Astrocyte of the spinal cord (primary cell): ENCODE measurements at places on chromosomes 7 and 10.
A peak's percentile ranks its signal among the peaks of the same experiment; 100 is the strongest.

DNA sequence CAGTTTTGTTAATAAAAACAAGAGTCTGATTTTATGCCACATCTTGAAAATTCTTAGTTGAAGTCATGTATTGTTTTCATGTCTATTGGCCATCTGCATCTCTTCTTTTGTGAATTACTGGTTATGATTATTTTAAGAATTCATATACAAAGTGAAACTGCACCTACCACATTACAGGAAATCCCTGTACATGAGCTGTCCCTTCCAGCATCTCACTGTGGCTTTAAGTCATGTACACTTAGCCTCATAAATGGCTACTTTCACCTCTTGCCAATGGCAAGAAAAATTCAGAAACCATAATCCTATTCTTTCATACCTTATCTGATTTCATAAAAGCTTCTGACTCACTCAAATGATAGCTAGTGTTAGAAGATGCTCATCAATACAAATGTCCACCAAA is 48.6 kb downstream of the CRTAC1 start:
- DNase-seq, result no peak

DNA sequence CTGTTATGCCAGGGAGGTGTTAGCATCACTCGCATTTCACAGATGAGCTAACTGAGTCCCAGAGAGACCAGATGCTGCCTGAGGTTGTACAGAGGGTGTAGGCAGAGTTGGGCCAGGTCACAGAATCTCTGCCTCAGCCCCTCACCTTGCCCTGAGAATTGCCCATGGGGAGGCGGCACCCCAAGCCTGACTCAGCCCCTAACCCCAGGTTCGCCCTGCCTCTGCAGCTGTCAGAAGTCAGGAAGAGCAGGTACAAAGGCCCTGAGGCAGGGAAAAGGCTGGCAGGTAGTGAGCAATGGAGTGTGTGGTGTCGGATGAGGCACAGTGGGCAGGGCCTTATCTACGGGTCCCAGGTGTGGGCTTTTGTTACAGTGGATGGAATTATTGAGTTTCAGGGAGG is 79.4 kb downstream of the MYL10 start:
- DNase-seq, result no peak

- DNase-seq, result no peak
Observed at GRCh38 chr10:73244866-73245477, 2.1 kb downstream of the DNAJC9 start.

- DNase-seq, result no peak
Observed at GRCh38 chr7:134128829-134129228, 1.7 kb downstream of the LRGUK start.

GRCh38 chr10:17768496-17768895 is 16.5 kb downstream of the TMEM236 start:
- no peak for DNase-seq

- no peak for DNase-seq
Observed at GRCh38 chr7:158664406-158664805, 40.2 kb downstream of the NCAPG2 start.

DNA sequence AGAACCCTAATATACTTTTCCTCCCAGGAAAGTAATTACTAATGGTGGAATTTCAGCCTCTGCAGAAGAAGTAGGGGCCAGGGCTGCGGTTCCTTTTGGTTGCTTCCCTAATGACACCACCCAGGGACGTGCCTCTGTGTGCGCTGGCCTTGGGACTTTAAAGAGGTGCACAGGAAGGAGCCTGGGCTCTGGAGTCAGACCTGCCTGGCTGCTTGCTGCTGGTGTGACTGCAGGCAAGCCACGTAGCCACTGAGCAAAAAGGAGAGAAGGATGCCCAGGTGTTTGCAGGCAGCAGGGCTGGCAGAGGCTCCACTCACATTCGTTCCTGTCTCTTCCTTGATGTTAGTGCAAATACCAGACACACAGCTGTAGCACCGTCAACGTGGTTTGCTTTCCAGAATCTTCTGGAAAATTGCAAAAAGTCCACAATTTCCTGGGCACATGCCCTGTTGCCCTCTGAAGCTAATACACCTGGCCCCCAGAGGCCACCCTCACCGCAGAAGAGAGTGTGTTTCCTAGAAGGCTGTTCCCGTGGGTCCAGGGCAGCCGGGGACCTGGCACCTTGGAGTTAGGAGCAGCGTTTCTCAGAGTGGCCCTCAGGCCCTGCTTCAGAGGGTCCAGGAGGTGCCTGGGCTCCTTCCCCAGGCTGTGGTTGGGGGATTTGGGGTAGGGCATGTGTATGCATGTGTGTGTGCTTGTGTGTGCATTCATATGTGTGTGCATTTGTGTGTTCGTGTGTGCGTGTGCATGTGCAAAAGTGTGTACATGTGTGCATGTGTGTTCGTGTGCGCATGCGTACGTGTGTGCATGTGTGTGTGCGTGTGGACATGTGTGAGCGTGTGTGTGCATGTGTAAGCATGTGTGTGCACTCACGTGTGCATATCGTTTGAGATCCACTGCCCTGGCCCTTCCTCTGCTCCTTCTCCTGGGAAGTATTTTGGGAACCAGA is 12.8 kb upstream of the PRKAG2 start:
- DNase-seq, result no peak

DNA sequence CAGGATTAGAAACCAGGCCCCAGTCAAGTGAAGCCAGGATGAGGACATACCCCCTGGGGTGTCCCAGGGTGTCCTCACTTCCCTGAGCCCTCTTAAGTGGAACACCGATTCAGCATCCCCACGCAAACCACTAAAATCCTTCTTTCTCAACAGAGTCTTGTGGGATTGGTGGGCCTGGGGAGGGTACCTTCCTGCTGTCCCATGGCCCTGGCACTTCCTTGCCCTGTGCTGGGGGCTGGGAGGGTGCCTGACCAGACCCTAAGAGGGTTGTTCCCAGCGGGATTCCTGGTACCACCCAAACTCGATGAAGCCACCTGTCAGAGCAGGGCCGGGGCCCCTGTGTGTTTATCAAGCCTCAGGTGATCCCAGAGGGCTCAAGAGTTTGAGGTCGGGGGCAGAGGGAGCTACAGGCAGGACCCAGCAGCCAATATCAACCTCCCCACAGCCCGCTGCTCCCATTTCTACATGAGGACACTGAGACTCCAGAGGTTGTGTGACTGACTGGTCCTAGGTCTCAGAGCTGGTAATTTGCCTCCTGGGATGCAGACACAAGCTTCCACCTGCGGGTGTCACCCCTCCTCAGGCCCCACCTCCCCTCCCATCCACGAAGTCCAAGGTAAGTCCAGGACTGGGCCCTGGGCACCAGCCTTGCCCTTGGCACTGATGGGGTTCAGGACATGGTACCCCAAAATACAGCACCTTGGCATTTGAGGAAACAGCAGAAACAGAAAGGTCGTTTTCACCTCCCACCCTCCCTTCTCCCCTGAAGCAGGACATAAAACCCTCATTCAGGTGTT is 31.4 kb downstream of the OAT start:
- DNase-seq, result no peak

DNA sequence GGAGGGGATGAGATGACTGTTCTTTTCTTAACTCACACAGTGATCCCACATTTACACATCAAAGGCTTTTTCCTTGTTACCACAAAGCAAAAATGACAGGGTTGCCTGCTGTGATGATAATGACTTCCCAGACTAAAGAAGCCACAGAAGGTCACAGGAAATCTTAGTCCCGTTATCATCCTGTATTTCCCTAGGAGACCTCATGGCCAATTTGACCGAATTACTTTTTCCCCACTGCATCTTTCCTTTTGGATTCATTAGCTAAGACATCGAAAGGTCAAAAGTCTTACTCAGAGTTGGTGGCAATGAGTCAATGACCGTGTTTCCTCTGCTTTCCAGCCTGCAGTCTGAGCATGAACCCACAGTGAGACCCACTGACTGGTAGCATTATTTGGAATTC is 130.1 kb upstream of the INHBA start:
- DNase-seq, result peak; percentile 55

- no peak for DNase-seq
Observed at GRCh38 chr7:47333959-47334358, 248.0 kb downstream of the TNS3 start.

DNA sequence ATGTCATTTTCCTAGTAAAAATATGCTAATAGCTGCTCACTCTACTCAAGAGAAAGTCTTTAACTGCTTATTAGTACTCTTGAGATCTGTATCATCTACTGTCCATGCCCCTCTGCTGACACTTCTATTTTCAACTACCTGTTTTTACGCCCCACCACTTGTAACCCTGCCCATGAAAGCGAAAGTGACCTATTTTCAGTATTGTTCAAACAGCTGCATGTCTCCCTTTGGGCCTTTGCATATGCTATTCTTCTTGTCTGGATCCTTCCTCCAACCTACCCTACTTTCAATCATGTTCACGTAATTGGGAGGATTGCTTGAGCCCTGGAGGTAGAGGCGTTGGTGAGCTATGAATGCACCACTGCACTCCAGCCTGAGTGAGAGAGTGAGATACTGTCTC is 1481.3 kb downstream of the GATA3 start:
- no peak for DNase-seq

GRCh38 chr10:51291961-51292360 is 217.7 kb downstream of the PRKG1 start:
- no peak for DNase-seq

DNA sequence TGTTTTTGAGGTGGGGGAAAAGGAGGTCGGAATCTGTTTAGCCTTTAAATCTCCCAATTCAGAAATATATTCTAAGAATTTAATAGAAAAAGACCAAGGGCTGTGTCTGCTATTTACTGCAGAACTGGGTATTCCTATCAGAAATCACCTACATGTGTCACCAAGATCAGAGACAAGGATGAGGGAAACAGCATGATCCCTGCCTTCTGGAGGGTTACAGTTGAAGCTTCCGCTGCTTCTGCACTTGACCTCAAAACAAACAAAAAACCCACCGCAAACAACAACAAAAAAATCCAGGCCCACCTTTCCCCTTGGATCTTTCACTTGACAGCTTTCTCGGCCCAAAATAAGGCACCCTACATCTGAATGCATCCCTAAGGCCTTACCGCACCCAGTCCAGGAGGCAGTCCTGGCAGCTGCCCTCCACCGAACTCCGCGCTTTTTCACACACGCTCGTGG is 750 bp upstream of the CDK14 start:
- peak; percentile 33 for DNase-seq

DNA sequence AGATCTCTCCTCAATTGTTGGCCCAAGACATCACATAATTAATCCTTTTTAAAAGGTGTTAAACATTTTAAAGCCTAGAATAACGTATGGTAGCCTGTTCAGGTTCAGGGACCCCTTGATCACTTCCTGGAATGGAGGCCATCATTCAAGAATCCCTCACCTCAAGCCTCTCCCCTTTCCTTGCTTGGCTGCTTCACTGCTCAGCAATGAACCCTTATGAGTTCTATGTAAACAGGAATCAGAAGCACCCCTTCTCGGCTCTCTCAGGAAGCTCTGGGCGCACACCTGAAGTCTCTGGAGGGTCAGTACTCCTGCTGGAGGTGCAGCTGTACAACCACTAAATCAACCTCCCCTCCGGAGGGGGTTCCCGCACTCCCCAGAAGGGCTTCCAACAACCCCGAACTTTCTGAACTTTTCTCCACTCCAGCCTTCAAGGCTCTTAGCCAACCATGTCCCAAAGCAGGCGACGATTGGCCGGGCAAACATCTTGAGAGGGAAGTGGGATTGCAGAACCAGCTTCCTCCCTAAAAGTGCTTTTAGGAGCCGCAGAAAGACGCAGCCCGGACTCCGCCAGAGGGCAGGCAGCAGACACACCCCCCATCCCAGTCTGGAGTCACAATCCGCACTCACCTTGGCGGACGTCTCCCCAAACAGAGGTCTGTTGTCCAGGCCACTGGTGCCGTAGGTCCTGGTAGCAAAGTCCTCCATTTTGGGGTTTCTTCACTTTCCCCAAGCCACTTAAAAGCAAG is 562 bp downstream of the TMEM243 start:
- DNase-seq, result peak; percentile 32

- DNase-seq, result no peak
Observed at GRCh38 chr10:59873896-59874295, 32.5 kb downstream of the CCDC6 start.

GRCh38 chr7:101104799-101105198 is 19.5 kb downstream of the TRIM56 start:
- no peak for DNase-seq

DNA sequence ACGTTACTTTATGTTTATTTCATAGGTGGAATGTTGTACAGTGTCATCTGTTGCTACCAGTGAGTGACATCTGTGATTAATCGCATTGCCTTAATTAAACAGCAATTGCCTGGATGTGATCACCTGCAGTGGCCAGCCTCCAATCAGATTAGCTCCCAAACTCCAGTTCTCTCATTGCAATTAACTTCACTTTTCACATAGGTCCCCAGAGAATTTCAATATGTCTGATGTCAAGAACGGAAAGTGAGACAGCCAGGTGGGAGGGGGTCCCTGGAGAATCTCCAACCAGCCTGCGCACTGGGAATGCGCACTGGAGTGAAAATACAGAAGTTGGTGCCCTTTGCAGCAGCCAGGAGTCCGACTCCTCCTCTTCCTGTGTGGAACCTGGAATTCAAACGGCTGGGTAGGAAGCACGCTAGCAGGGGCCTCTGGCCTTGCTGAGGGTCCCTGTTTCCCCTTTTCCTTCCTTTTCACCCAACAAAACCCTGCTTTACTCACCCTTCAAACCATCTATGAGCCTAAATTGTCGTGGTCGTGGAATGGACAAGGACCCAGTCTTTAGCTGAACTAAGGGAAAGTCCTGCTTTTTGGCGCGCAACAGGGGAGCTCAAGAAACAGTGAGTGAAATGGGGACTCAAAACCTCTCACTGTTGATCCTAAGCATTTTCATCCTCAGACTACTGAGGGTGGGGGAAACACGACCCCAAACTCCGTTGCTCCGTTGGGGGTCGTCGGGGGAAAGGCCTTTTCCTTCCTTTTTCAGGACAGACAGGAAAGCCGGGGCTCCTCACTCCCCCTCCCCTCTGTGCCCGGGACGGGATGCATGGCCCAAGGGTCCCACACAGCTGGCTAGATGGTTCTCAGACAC is 1355.5 kb upstream of the LRRTM3 start:
- DNase-seq, result peak; percentile 47

- DNase-seq, result no peak
Observed at GRCh38 chr10:85124603-85125051, 796.2 kb downstream of the CCSER2 start.

DNA sequence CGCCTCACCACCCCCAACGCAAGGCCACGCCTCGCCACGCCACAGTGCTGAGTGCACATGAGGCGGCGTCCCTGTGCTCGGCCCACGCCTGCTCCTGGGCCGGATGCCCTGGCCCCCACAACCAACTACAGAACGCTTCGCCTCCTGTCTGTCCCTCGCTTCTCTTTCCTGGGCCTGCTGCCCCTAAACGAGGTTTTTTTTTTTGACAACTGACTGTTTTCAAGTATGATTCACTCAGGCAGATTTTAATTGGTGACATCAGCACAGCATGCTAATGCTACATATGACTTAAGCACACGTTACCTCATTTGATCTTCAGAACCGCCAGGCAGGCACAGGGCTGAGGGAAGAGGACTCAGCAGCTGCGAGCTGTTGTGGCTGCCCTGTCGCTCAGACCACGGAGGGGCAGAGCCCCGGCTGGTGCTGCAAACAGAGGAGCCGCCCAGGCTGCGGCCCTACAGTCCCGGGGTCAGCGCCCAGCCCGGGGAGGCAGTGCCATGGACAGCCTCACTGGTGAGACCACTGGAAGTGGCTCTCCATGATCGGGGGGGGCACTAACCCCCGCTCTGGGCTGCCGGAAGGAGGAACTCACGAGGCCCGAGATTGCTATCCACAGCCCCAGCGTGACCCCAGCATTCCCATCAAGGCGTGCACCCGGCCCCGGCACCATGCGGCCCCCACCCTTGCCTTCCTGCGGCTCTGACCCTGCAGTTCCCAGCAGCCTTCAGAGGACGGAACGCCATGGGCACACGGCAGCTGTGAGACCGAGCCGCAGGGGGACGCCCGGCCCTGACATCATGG is 212.8 kb downstream of the MAD1L1 start:
- peak; percentile 95 for DNase-seq
